ENCODE measurements at places on chromosomes 12 and 14. TPM values are rescaled to one million over a fixed set of nuclear protein-coding genes. Genes with fewer than 3 reads are reported as not detected.

The LGMN gene
- 47.6 TPM for total RNA-seq

The SFSWAP gene
- 19.4 TPM for total RNA-seq

The FOXM1 gene
- total RNA-seq: 84.1 TPM

The ENDOU gene
- not detected for total RNA-seq

The PROX2 gene
- not detected for total RNA-seq

The KRT75 gene
- not detected for total RNA-seq

The TCP11L2 gene
- 3.4 TPM for total RNA-seq

The SLC6A15 gene
- total RNA-seq: 0.65 TPM

The TSPAN19 gene
- 0.13 TPM for total RNA-seq

The REP15 gene
- total RNA-seq: 1.1 TPM

The KLHL33 gene
- 0.25 TPM for total RNA-seq

The GNG2 gene
- total RNA-seq: 6.1 TPM
